ENCODE measurements at places on chromosomes 2 and 18.

DNA sequence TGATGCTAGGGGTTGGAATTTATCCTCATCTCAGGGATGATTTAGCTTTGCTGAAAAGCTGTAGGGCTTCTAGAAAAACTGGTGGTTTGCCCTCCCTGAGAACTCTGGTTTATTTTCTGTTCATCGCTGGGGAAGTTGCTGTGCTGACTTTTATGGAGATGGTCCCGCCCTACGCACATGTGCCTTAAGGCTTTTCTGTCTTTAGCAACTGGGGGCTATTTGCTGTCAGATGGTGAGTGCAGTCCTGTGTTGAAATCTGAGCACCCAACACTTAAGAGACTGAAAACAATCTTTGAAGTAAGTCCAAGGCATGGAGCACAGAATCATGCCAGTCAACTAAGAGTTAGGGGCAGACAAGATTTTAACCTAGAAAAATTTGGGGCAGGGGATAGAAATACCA lies 2148.4 kb upstream of the CELF4 start:
- no peak for DNase-seq

- no peak for DNase-seq
Measured at GRCh38 chr18:23893653-23894052, 120.9 kb upstream of the TTC39C start.

GRCh38 chr18:24474406-24474805 lies 14.0 kb downstream of the HRH4 start:
- DNase-seq = no peak

DNA sequence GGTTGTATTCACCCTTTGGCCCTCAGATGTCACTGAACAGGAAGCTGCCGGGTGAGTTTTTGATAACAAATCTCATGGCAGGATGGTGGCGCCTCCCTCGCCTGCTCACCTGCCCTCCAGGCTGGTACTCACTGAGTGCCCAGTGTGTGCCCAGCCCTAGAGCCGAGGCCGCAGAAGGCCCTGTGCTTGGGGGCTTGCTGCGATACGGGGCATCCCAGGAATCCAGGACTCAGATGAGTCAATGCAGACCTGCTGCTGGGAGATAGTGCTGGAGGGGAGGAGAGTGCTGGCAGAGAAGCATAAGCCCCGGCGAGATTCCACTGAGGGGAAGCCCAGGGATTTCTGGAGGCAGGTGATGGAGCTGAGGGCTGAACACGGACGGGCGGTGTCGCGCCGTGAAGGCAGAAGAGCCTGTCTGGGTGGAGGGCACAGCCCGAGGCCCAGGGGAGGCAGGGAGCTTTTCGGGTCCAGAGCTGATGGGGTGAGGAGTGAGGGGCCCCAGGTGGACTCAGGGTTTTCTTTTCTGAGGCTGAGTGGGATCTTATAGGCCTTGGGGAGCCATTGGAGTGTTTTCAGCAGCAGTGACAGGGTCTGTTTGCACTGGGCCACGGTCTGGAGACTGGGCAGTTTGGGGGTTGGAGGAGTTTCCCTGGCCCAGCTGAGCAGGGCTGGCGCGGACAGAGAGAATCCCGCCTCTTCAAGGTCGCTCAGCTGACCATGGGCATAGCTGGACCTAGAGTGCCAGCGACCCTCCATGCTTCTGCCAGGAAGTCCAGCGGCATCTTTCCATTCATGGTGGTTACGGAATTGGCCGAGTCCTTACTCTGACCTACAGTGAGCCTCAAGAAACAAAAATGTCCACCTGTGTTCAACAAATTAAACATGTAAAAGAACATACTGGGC lies 35.5 kb downstream of the LDLRAD4 start:
- DNase-seq = no peak

DNA sequence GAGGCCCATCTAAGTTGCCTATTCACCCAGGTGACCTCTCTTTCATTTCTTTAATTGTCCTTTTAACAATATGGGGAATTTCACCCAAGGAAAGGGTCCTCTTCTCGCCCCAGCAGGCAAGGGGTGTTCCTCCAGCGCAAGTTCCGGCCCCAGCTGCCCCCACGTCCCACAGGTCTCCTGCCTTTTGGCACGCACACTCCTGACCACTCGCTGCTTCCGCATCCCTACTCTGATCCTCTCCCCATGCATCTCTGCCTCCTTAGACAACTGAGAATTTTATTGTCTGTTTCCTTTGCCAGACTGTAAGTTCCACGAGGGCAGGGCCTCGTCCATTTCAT lies 684 bp upstream of the ARPC2 start:
- no peak for DNase-seq

GRCh38 chr2:42138163-42139015 lies 30.8 kb upstream of the EML4 start:
- DNase-seq = peak; percentile 62

GRCh38 chr2:179172894-179173293 lies 91.7 kb downstream of the SESTD1 start:
- DNase-seq = no peak

DNA sequence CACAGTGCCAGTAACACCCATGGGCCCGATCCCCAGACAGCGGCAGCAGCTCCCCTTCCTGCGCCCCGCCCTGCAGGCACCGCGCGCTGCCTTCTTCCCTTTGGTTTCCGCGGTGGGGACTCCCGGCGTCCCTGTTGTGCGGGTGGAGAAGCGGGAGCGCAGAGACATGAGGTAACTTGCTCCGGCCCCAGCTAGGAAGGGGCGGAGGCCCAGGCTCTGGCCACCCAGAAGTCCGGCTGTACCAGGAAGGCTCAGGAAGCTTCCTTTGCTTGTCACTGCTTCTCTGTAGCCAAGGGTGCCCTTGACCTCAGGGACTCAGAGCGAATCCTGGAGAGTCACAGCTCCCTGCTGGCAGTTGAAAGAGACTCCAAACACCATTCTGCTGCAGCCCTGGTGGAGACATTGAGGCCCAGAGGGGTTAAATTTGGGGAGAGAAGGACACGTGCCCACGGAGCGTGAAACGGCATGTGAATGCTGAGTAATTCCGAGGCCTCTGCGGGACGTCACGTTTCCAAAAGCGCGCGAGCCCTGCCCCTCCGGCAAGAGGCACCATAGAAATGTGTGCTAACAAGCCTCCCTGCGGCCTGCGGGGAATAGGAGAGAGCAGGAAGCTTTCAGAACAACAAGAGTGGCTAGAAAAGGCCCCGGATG lies 6.7 kb upstream of the ADCY3 start:
- DNase-seq = no peak

- no peak for DNase-seq
Measured at GRCh38 chr2:173043897-173044519, 31.6 kb upstream of the MAP3K20 start.

GRCh38 chr2:50556934-50557575 lies 474.9 kb downstream of the NRXN1 start:
- no peak for DNase-seq

DNA sequence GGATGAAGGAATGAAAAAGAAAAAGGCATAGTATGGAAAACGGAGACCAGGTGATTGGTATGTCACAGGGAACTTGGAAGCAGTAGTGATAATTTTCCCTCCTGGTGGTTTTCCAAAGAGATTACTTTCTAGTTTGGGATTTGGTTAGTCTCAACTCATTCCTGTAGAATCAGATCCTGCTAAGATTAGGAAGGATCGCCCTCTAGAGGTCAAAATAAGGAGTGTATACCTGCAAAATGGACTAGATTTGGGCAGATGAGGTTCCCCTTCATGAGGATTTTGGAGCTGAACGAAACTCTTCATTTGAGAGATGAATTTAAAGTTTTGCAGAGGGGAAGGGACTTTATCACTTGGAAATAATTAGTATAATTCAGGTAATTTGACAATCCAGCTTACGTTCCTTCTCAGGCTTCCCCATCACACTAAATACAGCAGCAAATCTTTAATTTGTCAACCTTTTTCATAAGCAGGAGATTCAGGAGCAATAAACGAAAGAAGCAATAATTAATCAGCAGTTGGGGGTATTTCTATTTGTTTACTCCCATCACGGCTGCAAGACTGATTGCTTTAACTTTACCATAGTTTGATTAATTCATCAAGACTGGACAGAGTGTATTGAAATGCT lies 65.2 kb downstream of the CCDC195 start:
- DNase-seq = peak; percentile 62

- no peak for DNase-seq
Measured at GRCh38 chr2:129478902-129479517, 500.5 kb upstream of the RAB6C start.

GRCh38 chr2:1777781-1778180 lies 33.5 kb upstream of the PXDN start:
- no peak for DNase-seq

- DNase-seq = no peak
Measured at GRCh38 chr18:11268741-11269233, 119.4 kb upstream of the PIEZO2 start.

GRCh38 chr18:23277399-23277798 lies 142.1 kb downstream of the CABLES1 start:
- DNase-seq = no peak

- DNase-seq = no peak
Measured at GRCh38 chr2:64312622-64313397, 141.2 kb upstream of the LGALSL start.

- DNase-seq = no peak
Measured at GRCh38 chr2:172859581-172860335, 124.1 kb downstream of the RAPGEF4 start.

GRCh38 chr2:146989741-146990140 lies 855.1 kb upstream of the ACVR2A start:
- DNase-seq = no peak
